Effector CD4-positive, alpha-beta T cell (primary cell): ENCODE measurements at places on chromosomes 1 and 21.

DNA sequence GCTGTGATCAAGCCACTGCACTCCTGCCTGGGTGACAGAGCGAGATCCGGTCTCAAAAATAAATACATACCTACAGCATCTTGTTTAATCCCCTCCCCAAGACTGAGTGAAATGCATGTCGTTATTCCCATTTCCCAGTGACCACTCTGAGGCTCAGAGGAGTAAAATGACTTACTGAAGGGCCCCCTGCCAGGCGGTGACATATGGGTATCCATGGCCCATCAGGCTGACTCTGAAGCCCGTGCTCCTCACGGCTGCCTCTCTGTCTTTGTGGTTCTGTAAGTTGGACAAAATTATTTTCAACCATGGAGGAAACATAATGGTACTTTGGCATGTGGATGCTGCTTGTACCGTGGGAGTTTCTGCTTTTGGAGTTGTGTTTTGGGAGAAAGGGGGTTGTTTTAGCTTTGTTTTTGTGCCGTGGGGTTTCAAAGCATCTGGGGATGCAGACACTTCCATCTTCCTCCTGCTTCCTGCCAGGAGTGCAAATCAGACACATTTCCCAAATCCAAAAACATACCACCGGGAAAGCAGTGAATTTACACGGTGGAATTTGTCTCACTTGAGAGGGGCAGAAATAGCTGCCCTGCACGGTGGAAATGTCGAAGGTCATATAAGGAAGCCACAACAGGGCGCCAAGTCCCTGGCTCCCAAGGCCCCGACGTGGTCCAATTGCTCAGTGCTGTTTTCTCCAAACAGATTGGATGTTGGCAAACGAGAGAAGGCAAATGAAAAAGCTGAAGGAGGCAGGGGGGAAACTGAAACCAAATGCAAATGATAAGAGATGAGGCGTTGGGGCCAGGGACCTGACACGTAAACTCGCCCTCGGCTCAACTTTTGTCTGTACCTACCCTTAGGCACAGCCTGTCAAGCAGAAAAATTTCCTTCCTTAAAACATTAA, 17.1 kb upstream of the PINK1 start:
- DNase-seq: no peak

DNA sequence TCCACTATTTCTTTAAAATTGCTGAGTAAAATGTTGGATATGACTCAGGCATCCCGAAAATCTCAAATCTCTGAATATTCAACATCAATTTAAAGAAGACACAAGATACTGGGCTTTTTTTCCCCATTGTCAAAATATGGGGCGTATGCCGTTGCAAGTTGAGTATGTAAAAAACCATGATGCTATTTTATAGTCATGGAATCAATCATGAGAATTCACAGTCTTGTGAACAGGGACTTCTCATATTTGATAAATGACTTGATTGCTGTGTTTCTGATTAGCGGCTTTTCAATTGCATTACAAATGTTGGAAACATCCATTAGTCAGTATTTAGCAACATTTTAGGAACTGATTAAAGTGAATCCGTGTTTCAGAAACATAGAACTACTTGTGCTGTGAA, 45.3 kb downstream of the SETD4 start:
- DNase-seq: no peak

GRCh38 chr1:109627692-109628399, 8.2 kb downstream of the AMPD2 start:
- no peak for DNase-seq

- no peak for DNase-seq
Observed at GRCh38 chr1:241024834-241025233, 332.2 kb downstream of the RGS7 start.

- no peak for DNase-seq
Observed at GRCh38 chr21:39675993-39676661, 63.4 kb downstream of the B3GALT5 start.

DNA sequence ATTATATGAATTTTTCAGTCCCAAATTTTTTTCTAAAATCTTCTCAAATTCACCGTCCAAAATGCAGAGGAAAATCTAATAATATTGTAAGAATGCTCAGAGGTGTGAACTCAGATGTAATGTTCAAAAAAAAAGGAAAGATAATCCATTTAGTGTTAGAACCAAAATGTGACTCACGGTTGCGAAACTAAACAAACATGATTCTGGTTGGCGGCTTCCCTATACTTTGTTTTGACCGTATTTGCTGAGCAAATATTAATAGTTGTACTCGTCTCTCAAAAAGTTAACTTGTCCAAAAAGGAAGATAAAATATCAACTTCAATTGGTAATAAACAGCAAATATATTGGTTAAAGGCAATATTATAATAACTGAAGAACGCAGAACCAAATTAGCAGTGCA, 34.4 kb downstream of the ZSWIM5 start:
- no peak for DNase-seq

DNA sequence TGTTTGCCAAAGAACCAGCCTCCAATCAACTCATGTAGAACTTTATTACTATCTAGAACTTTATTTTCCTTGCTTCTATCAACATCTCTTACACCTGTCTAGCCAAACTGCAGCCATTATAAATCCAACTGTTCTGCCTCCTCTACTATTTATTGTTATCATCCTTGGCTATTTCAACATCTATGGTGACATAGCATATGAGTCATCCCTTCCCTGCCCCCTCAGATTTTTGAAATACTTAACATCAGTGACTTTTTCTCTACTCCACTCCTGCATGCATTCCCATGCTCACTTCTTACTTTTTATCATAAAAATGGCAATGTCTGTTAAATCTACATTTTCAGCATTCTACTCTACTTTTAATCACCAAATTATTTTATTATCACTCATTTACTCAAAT, 544.9 kb upstream of the NEGR1 start:
- no peak for DNase-seq

GRCh38 chr1:223776826-223777454, 64.6 kb downstream of the CAPN2 start:
- no peak for DNase-seq

DNA sequence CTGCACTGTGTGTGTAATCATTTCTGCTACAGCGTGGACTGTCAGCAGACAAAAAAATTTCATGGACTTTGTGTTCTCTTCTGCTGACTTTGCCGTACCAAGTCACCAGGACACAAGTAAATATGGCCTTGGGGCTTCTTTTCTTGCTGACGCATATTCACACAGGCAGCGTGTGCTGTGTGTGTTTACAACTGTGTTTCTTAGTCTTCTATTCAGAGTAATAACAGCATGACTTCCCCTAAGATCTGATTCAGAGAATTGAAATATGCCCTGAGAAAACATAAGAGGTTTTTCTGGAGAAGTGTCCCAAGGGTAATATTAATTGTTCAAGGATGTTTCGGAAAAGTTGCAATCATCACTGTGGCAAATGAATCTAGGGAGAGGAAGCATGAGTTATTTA, 47.1 kb upstream of the DYNLT5 start:
- no peak for DNase-seq

DNA sequence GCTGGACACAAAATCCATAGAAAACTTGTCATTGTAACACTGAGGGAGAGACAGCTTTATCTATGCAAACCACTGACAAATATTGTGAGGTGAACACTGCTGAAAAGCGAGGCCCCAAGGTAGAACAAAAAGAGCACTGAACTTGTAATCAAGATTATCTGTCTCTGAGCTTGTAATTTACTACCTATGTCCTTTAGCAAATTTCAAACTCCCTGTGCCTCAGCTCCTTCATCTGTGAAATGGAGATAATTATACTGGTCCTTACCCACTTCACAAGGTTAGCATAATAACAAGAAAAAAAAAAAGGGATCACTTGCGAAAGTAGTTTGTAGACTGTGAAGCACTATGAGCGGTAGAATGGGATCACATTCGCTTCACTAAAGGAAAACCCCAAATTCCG, 4.9 kb upstream of the NUCKS1 start:
- no peak for DNase-seq

DNA sequence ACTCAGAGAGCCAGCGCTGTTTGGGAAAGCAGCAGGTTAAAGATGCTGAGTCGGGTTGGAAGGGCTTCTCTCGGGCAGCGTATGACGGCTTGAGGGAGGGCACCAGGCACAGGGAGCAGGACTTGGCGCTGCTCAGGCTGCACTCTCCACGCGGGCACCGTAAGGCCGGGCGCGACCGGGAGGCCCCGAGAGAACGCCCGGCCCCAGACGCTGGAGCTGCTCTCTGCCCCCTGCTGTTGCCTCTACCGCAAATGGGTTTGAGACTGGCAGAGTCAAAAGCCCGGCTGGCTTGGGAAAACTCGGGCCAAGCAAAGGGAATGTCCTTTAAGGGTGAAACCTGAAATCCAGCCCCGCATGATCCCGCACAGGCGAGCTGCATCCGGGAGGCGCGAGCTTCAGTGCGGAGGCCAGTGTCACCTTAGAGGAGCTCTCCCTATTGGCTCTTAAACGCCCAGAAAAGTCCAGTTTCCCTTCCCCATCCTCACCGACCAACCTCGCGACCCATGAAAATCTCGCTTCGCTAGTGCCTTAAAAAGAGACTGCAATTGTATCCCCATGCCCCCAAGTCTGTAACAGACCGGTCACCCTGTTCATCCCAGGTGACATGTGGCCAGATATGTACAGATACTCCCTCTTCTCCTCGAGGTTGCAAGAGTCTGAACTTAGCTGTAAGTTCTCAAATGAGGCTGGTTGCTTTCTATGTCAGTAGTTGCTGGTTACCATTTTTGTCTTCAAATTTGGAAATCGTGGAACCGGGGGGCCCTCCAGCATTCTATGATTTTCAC, 1.1 kb downstream of the PRRX1 start:
- no peak for DNase-seq

GRCh38 chr1:89350298-89350697, 13.6 kb upstream of the GBP6 start:
- no peak for DNase-seq

DNA sequence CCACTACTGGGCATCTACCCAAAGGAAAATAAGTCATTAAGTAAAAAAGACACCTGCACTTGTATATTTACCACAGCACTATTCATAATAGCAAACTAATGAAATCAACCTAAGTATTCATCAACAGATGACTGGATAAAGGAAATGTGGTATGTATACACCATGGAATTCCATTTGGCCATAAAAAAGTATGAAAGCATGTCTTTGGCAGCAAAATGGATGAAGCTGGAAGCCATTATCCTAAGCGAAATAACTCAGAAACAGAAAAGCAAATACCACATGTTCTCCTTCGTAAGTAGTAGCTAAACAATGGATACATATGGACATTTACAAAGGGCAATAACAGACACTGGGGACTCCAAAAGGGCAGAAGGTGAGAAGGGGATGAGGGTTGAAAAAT, 485.7 kb upstream of the BRINP3 start:
- DNase-seq: no peak

- no peak for DNase-seq
Observed at GRCh38 chr1:222109836-222110235, 367.9 kb upstream of the DUSP10 start.

DNA sequence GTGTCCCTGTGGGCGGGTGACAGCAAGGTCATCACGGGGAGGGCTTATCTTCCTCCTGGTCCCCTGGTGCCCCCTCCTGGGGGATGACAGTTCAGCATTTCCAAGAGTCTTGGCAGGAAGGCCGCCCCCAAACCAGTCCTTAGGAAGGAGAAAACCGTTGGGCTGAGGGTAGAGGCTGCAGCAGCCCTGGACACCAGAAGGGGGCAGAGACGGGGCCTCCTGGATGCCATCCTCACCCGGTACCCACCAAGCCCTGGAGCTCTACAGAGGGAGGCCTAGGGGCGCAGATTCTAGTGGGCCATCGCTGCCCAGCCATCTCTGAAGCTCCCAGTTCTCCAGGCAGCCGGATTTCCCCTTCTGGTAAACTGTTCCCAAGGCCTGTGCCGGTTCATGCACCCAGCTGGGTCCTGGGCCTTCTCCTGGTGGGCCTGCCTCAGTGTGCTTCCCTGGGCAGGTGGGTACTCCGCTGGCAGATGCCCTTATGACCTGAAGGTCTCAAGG, 14.8 kb upstream of the ZNF669 start:
- DNase-seq: no peak

GRCh38 chr1:42133809-42134526, 19.2 kb upstream of the GUCA2B start:
- no peak for DNase-seq

GRCh38 chr21:38840456-38841300, 34.9 kb downstream of the ETS2 start:
- DNase-seq: no peak

DNA sequence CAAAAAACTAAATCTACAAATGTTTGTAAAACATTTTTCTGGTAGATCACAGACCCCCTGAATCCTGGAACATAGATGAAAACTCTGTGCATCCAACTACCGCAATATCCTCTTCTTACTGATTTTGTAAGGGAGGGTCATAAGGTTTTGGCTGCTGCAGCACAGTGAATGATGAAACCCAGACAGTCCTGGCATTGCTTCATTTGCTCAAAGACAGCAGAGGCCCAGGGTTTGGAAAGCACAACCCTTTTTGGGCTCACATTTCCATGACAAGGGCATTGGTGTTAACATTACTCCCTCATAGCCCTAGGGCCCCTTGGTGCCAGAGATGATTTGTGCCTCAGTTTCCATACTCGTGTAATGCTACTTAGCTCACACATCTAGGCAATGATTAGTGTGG, 51.2 kb downstream of the PLXNA2 start:
- no peak for DNase-seq

- no peak for DNase-seq
Observed at GRCh38 chr21:42644223-42645208, 8.9 kb upstream of the PDE9A start.

GRCh38 chr21:38952890-38953289, 147.2 kb downstream of the ETS2 start:
- DNase-seq: no peak

DNA sequence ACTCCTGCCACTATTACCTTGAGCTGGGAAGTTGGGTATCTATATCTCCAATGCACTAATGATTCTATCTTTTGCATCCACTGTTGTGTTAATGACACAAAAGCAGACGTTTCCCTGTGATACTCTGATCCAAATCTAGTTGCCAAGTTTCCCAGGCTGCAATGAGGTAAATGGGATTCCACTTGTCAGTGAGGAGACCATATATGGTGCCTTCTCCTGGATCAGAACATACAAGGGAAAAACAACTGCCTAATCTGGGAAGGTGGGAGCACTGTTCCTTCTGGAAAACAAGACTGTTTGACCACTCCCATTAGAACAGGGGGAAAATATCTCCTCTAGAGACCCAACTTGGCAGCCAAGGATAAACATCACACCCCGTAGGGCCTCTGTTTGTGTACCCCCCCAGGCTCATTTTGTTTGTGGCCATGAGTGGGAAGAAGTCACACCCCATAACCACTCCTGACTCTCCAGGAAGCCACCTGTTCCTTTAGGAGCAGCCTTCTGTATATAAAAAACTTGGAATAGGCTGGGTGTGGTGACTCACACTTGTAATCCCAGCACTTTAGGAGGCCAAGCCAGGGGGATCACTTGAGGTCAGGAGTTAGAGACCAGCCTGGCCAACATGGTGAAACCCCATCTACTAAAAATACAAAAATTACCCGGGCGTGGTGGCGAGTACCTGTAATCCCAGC, 28.5 kb upstream of the SLC6A9 start:
- no peak for DNase-seq

GRCh38 chr1:67336157-67336556, 28.5 kb downstream of the IL12RB2 start:
- DNase-seq: no peak

GRCh38 chr21:34814529-34814951, 145.7 kb downstream of the CLIC6 start:
- DNase-seq: no peak
